Stimulated activated CD8-positive, alpha-beta memory T cell treated with anti-CD3 and anti-CD28 coated beads, Interleukin-2, amount 100 ng/mL, for 1 hour (primary cell): ENCODE measurements at places on chromosomes 1 and 21.

GRCh38 chr1:223709598-223709997, 2.7 kb upstream of the CAPN2 start:
- DNase-seq, result no peak

DNA sequence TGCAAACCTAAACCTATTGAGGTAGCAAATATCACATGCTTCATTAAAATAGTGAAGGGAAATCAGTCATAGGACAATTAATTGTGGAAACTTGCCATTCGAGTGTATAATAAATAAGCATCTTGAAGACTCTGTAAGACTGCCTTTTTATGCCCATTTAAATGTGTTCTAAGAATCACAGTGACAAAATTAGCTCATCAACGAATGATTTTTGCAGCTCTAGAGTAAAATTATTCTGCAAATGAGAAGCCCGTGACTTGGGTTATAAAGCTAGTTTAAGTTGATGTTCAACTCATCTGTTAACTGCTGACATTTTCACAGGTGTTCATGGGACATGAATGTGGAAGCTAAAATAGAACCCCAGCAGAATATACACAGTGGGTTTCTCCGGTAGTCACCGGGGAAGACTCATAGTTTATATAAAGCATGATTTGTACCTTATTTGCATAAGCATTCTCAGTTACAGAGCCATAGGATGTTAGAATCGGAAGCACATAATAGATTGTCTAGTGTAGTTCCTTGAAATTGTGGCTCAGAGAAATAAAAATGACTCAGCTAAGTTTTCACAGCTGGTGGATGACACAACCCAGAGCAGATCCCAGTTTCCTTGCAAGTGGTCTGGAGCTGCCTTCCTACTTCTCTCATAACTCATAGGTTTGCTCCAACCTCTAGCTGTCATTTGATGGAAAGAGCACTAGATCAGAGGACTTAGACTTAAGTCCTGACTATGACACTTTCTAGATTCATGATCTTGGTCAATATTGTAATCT, 107.3 kb downstream of the UCHL5 start:
- DNase-seq, result no peak

DNA sequence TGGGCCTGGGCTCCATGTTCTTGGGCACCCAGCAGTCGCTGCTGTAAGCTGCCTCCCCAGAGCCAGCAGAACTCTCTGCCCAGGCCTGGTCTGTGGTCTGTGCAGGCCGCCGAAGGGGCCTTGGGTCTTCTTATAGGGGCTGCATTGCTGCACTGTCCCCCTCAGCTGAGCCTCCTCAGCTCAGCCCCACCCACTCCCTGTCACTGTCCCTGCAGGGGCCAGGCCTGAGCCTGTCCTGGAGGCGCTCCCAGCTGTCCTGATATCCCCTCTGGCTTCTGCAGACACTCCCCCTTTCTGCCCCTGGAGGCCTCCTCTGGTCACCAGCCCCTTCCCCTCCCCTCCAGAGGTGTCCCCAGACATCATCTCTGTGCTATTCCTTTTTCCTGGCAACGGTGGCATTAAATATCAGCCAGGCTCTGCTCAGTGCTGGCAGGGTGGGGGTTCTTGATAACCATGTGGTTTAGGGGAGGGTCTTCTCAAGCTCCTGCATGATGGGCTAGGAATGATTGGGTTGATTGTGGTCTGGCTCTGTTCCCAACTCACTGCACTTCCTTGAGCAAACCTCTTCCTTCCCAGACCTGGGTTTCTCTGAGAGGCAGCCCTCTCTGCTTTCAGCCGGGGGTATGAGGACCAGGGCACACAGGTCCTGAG, 3.7 kb upstream of the FOXO6 start:
- DNase-seq, result no peak

DNA sequence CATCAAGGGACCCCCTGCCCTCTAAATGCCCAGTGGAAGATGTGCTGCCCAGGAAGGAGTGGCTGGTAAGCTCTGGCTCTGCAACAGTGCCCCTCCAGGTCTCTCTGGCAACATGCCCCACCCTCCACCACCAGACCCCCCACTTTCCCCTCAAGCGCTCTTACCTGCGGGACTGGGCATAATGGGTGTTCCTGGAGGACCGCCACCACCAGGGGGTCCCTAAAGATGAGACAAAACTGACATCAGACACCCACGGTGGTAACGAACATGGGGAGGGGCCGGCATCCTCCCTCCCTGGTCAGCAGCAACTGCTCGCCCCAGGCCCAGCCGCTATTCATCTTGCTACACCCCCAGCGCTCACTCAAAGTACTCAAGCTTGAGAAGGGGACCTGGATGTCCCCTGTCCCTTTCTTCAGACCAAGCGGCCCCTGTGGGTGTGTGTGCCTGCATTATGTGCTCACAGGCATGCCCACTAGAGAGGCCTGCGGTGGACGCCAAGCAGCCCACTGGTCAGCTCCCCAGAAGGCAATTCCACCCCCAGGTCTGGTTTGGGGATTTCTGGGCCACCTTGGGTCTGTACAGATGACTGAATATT, 40.9 kb downstream of the MRPL37 start:
- DNase-seq, result no peak

DNA sequence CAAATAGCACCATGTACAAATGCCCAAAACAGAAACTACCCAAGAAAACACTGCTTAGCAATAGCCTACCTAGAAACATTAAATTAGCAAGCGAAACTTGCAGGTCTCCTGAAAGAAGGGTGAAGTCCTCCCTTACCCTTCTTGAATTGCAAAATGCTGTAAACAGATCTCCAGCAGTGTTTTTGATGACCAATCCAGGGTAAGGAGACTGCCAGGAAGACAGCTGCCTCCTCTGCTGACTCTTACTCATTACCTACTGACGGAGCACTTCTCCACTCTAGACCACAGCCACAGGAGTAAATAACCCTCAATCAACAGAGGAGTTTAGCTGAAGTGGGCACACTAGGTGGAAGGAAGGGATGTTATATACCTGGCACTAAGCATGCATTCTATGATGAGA, 32.2 kb upstream of the GADD45A start:
- DNase-seq, result no peak

DNA sequence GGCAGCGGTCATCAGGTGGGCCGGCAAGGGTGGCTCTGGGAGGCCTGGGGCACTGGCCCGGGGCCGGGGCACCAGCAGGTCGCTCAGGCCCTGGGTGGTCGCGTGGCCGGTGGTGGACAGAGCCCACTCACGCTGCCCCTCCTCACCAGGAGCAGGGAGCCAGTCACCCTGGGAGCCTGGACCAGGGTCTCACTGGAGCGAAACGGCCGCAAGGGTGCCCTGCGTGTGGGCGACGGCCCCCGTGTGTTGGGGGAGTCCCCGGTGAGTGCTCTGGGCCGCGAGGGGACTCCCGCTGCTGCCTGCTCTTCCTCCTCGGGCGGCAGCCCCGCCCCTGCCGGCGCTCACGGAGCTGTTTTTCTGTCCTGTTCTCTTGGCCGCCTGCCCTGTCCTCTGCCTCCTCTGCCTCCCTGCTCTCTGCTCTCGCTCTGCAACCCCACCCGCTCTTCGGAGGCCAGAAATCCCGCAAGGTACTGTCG, 23.5 kb downstream of the RNF223 start:
- DNase-seq, result no peak

GRCh38 chr1:28845786-28846543, 34.0 kb downstream of the OPRD1 start:
- no peak for DNase-seq

DNA sequence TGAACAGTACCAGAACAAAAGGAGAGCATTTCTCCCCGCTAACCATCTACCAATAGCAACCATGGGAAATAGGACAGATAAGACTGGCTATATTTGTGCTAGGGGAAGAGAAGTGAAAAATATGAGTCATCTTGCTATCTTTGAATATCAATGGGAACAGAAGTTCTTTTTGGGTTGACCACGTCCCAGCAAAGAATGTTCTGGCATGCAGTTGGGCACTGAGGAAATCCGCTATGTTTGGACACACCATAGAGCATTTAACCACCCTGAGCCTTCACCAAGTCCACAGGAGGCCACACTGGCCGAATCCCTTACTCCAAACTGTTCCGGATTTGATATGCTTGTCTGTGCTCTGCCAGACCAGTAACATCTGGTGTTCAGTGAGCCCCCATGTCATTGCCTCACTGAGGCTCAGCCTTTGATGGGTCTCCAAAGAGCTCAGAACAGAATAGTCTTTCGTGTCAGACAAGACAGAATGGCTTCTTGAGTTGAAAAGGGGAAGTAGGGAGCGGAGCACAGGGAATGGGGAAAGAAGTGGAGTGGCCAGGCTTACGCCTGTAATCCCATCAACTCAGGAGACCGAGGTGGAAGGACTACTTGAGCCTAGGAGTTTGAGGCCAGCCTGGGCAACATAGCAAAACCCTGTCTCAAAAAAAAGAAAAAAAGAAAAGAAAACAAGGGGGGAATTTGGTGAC, 81.4 kb downstream of the SMYD2 start:
- DNase-seq, result no peak

DNA sequence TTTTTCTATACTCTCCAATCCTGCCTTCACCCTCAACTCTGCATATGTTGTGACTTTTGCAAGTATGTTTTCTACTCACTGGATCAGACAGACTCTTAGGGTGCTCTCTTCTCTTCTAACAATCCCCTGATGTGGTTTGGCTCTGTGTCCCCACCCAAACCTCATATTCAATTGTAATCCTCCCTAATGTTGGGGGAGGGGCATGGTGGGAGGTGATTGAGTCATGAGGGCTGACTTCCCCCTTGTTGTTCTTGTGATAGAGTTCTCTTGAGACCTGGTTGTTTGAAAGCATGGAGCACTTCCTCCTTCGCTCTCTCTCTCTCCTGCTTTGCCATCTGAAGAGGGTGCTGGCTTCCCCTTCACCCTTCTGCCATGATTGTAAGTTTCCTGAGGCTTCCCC, 148.9 kb upstream of the IGSF21 start:
- DNase-seq, result no peak

GRCh38 chr1:3186526-3186921, 117.5 kb downstream of the PRDM16 start:
- DNase-seq, result no peak

DNA sequence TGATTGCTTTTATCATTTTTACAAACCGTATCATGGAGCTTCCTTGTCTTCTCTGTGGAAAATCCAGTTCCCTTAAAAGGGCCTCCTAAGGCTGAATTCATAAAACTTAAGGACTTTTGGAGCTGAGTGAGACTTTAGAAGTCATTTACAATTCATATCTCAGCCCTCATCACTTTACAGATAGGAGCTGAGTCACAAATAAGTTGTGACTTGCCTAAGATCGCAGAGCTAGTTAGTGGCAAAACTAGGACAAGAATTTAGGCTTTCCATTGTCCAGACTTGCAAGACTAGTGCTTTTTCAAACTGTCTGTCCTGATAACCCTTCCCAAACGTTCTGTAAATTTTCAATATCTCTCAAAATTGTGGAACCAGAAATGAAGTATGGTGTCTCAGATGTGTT, 37.3 kb downstream of the C1orf21 start:
- no peak for DNase-seq

DNA sequence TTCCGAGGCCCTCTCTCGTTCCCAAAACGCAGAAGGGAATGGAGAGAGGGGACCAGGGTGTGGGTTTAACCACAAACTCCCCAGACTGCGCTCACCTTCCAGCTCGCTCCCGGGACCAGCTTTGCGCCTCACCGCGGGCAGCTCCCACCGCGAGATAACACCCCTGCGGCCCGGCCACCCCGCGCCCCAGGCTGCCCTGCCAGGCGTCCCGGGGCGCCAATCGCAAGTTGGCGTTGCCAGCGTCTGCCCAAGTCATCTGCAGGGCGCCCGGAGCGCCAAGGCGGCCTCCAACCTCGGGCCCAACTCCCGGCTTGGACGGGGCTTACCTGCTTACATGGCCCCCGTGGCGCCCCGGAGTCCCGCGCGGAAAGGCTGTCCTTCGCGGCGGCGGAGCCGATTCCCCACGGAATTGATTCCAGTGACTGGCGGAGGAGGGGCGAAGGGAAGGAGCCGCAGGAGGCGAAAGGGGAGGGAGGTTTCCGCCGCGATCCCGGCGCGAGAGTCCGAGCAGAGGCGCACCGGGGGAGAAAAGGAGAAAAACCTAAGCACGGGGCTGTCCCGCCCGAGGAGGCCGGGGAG, 456 bp downstream of the PTPN14 start:
- DNase-seq, result no peak

- no peak for DNase-seq
These were observed 5.8 kb downstream of the LINGO4 start for GRCh38 chr1:151799179-151800022.
